ENCODE measurements at places on chromosomes 5 and 9.

- DNase-seq, result no peak
These were observed 125.2 kb downstream of the WDR41 start for GRCh38 chr5:77366717-77367500.

DNA sequence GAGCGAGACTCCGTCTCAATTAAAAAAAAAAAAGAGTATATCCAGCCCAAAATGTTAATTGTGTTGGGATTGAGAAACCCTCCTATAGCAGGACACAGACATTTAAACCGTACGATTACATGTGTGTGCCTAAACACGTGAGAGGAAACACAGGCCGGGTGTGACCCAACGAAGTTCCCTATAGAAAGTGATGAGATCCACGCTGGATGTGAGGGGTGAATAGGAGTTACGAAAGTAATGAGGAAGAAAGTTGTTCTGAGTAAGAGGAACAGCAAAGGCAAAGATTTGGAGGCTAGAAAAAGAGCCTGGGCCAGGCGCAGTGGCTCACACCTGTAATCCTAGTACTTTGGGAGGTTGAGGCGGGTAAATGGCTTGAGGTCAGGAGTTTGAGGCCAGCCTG is 13.6 kb downstream of the NAIF1 start:
- DNase-seq, result no peak

DNA sequence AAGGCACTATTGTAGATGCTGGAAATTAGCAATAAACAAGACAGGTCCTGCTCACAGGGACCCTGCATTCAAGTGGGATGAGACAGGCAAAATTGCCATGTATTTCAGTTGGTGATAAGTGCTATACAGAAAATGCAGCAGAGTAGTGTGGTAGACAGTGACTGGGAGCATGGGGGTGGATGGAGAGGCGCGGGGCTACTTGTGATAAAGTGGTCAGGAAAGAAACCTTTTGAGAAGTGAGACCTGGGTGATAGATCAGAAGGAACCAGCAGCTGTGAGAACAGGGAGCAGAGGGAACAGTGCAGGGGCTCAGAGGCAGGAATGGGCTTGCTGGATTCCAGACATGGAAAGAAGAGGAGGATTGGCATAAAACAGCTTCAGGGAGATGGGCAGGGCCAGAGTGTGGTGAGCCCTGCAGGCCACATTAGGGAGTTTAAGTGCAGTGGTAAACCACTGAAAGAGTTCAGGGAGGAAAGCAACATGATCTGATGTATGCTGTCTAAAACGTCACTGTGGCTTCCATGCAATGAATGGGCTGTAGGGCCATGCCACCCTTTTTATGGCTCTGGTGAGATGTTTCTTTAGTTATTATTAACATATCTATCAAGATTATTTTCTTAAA is 7.3 kb downstream of the CRHBP start:
- no peak for DNase-seq

GRCh38 chr9:556199-556598 is 285.3 kb upstream of the DMRT1 start:
- no peak for DNase-seq

GRCh38 chr5:135242866-135243555 is 156.0 kb downstream of the MACROH2A1 start:
- DNase-seq, result no peak

DNA sequence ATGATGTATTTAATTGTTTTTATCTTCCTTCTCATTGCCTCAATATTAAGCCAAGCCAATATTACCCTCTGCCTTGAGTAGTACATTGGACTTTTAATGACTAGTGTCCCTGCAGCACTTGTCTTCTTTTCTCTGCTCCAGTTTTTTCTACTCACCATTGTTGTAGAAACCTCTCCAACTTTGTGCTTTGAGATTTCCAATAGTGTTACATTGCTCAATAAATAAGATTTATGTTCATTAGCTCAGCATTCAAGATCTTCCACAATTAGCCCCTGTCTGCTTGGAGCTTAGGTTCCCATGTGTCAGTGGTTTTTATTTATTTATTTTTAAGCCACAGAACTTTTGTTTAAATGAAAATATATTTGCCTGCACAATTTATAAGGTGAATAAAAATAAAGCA is 145.3 kb downstream of the ADGRV1 start:
- no peak for DNase-seq

- DNase-seq, result no peak
These were observed 48.2 kb upstream of the ENTREP1 start for GRCh38 chr9:69276775-69277174.

- DNase-seq, result no peak
These were observed 1.5 kb upstream of the CLIC3 start for GRCh38 chr9:136997830-136998234.

DNA sequence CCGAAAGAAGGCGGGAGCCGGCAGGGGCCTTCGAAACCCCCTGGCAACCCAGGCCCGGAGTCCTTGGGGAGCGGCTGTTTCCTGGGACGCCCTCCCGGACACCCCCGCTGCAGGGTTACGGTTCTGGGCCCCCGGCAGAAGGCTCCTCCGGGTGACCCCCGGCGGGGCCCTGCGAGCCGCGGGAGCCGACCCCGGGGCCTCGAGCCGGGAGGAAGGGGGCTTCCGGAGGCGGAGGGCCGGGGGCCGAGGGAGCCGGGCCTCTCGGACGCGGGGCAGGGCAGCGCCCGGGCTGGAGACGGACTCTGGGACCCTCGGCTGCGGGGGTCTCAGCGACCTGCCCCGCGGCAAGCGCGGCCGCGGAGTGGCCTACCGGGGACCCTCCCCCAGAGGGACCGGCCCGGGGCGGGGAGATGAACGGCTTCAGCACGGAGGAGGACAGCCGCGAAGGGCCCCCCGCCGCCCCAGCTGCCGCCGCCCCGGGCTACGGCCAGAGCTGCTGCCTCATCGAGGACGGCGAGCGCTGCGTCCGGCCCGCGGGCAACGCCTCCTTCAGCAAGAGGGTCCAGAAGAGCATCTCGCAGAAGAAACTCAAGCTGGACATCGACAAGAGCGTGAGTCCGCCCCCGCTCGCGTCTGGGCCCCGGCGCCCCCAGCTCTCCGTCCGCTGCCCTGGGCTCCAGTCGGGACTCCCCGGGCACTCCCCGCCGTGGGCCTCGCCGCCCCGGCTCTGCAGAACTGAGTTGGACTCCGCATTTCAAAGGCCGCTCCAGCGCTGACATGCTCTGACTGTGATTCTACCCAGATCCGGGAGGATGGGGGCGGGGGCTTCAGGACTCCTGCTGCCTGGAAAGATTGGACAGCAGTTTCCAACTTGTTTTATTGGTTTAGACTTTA is 645 bp downstream of the SAP30L start:
- peak; percentile 25 for DNase-seq

DNA sequence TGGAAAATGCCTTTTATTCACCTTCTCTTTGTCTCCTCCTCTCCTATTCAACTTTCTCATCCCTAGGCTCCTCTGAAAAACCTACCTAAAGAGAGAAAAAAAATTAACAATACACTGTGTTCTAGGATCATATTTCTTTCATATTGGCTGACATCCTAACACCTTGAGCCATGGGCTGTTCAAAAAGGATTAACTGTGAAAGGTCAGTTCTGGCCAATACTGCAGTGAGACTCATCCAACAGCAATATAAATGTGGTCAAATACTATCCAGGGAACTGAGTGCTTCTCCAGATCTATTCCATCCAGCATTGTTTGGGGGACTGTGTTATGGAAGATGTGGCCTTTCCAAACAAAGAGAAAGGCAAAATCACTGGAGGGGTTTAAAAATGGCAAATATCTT is 131.1 kb upstream of the MOCS2 start:
- DNase-seq, result no peak

DNA sequence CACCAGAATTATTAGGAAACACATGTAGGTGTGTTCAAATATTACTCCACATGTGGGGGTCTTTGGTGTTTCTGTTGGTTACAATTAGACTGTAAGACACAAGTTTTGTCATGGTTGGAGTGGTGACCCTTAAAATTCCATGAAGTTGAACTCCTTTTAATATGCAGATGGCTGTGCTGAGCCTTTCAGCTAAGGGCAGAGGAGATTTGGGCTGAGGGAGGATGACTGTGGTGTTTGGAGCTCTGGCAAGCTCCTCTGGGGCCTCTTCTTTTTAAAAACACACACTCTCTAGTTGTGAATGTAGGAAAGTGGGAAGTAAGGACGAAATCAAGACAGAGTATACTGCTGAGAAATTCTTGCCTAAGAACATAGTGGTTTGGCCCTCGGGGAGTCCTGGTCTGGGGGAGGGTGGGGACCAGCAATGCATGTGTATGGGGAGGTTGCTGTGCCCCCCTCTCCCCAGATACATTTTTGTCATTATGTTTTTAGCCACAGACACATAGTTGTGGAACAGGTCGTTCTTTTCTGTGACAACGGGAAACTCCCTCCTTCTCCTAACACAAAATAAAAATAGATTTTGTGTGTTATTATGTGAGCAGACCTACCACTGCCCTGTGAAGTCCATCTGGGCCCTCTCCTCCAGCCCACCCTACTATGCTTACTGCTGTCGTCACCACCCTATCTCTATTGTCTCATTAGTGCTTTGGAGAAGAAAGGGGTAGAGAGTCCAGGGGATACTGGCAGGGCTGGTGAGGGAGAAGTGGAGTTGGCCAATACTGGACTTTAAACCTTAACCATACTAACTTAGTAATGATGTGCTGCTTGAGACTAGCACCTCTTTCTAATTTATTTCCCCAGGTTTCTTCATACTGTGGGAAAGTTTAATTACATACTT is 10.0 kb downstream of the SMARCA2 start:
- DNase-seq, result no peak

- no peak for DNase-seq
These were observed 4.7 kb downstream of the CFAP77 start for GRCh38 chr9:132414731-132415130.

- DNase-seq, result no peak
These were observed 53.5 kb upstream of the COL15A1 start for GRCh38 chr9:98890256-98890655.

DNA sequence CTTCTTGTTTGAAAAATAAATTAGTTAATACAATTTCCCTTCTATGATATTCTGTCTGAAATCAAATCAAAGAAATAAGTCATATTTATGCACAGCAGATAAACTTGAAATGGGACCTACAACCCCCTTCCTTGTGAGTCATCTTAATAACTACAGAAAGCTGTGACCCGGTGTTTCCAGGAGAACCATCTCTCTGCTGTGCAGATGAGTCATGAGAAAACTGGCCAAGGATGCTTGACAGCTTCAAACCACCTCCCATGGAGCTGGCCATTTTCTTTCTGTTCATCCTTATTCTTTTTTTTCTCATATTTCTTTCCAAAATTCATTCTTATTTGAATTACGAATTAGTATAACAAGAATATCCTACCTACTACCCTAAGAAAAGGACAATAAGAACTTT is 43.4 kb upstream of the NR4A3 start:
- DNase-seq, result no peak

DNA sequence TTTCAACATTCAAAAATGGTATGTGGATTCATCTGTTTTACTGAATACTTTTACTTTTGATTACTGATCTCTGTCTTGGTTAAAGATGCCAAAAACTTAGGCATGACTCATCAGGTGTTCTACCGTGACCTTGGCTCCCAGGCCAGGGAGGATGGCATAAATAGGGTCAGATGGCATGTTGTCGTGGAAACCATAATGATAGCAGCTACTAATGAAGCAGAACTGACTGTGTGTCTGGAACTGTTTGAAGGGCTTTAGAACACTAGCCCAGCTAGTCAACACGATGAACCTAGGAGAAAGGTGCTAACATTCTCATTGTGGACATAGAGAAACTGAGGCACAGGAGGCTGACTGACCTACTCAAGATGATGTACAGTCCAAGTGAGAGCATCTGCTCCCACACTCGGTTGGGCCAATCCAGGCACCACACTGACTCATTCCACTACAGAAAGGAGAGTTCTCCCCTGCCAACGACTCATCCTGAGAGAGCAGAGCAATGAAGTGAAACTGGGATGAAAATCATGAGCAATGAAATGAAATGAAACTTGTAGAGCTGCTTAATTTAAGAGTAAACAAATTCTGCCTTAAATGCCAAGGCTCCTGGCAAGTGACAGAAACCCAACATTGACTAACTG is 116.0 kb downstream of the TENT4A start:
- no peak for DNase-seq

Measured in activated T-helper 1 cell treated with Interleukin-2 at 50 U/mL for 16 hours (primary cell).